T-helper 1 cell (primary cell): ENCODE measurements at places on chromosomes 4 and X.
A peak's percentile ranks its signal among the peaks of the same experiment; 100 is the strongest.

DNA sequence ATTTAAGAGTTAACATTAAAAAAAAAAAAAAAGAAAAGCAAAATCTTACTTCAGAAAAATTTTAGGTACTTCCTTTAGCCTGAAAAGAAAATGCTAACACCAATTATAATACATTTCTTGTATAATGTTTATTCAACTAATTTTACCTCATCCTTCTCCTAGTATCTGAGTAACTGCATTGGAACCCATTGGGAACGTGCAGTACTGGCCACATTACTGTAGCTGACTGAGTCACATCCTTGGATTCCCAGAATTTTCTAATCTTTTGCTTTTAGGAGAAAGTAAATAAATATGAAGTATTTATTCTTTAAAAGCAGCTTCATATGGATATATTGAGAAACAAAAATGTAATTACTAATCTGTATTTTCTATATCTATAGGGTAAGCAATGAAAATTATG is 82.6 kb upstream of the SLITRK2 start:
- no peak for DNase-seq

DNA sequence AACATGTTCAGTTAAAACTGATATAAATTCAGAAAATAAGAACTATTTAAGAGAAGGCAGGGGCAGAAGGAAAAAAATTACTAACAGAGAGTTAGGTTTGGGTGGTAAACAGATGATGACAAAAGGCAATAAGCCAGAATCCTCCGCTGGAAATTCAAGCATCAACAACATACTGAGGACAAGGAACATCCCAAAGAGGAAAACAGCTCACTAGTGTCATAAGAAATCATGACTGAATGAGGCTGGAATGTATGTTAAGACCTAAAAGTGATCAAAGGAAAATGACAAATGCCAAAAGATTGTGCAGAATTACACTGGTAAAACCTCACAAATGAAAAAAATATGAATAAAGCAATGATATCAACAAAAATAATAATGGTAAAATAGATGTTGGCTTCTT is 88.4 kb downstream of the WDFY3 start:
- DNase-seq, result no peak

- no peak for DNase-seq
Measured at GRCh38 chr4:37889849-37890800, 759 bp upstream of the TBC1D1 start.

DNA sequence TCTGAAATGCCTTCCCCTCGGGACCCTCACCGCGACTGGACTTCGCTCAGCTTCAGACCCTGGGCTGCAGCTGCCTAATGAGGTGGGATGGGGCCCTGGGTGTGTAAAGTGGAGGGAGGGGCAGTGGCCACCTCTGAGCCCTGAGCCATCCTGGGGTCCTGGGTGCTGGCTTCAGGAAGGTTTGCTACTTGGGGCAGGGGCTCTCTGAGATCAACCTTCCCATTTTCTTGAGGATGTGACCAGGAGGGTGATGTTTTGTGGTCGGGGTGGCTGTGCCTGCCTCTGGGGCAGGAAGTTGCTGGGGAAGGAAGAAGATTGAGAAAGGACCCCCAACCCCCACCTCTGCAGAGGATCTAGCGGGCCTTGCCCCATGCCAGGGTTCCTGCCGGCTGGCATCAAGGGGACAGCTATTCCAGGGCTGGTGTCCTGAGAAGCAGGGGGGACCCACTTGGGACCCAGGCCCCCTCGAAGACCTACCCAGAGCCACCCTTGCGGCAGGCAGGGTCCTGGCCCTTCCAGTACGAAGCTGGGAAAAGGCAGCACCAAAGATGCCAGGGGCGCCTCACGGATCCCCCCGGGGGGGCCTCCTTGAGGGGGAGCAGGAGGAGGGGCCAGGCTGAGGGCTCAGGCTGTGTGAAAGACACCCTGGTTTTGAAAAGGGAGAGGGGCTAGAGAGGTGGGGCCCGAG is 6.5 kb downstream of the SH3BP2 start:
- DNase-seq, result no peak

- DNase-seq, result no peak
Measured at GRCh38 chr4:66539745-66540144, 869.5 kb upstream of the EPHA5 start.

- DNase-seq, result no peak
Measured at GRCh38 chr4:102541697-102542096, 40.5 kb downstream of the NFKB1 start.

GRCh38 chr4:101667348-101667747 is 123.2 kb upstream of the BANK1 start:
- no peak for DNase-seq

- peak; percentile 20 for DNase-seq
Measured at GRCh38 chrX:74924449-74925224, 615 bp downstream of the NEXMIF start.

DNA sequence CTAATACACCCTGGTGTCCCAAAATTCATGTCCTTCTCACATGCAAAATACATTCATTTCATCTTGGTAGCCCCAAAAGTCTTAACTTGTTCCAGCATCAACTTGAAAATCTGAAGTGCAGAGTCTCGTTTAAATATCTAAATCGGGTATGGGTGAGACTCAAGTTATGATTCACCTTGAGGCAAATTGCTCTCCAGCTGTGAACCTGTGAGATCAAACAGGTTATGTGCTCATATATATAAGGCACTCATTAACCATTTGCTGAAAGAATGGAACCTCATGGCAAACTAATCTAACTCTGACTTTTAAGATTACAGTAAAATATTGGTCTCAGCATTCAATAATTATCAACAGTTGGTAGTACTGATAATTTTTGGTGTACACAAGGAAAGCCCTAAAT is 55.5 kb downstream of the PDLIM5 start:
- DNase-seq, result no peak

DNA sequence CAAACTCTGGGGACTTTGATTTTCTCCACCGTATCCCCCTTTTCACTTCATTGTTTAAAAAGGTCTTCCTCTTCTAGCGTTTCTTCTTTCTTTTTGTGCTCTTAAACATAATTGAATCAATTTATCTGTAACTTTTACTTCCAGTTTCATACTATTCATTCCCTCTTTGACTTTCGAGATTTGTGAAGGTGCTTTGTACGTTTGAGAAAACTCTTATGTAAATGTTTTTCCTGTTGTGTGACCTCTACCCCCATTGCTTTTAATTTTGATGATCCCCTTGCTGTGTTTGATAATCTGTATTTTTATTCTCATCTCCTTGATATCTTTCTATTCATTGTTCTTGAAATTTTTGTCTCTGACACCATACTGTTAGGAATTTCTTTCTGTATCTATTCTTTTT is 4.8 kb downstream of the USP38 start:
- DNase-seq, result no peak

- DNase-seq, result no peak
Measured at GRCh38 chr4:40579983-40580382, 49.7 kb downstream of the RBM47 start.

- no peak for DNase-seq
Measured at GRCh38 chrX:119402588-119402987, 3.5 kb downstream of the SLC25A43 start.

- DNase-seq, result no peak
Measured at GRCh38 chr4:151439320-151439719, 30.3 kb downstream of the FHIP1A start.

GRCh38 chr4:128275346-128275745 is 12.3 kb downstream of the PGRMC2 start:
- DNase-seq, result no peak

- no peak for DNase-seq
Measured at GRCh38 chr4:147714575-147715401, 17.1 kb upstream of the ARHGAP10 start.

DNA sequence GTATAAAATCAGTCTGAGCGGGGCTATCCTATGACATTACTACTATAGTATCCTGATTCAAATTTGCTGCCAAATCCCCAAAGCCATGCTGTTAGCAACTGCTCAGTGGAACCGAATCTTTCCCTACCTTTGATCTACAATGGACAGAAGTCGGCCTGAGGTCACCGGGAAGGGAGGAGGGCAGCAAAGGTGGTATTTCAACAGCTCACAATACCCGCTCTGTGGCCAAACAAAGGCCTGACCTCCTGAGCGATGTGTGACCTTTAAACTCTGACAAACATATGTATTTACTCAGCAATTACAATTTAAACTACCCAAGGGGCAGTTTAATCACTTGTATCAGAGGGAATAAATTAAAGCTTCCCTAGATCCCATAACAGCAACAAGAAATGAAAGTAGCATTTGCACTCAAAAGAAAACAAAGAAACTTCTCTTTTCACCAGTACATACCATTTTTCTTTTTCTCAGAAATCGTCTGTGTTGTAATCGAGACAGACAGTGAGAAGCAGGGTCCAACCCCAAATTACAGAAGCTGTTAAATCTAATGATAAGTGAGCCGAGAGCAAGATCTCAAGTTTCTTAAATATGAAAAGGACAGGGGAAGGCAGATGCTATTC is 11.6 kb upstream of the TMEM128 start:
- no peak for DNase-seq

DNA sequence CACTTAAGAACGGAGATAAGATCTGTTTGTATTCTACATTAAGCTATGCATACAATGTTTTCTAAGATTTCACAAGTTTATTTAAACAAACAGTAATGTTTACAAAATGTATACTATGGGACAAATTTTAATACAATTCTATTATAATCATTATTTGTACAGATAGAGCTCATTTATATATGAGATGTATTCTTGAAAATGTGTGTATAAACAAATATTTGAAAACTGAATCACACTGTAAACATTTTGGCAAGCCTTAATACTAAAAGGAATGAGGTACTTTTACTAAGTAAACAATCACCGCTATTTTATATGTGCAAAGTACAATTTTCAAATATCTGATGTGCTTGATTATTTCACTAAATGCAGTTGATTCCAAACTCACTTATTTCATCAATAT is 119.2 kb upstream of the MAB21L2 start:
- no peak for DNase-seq

DNA sequence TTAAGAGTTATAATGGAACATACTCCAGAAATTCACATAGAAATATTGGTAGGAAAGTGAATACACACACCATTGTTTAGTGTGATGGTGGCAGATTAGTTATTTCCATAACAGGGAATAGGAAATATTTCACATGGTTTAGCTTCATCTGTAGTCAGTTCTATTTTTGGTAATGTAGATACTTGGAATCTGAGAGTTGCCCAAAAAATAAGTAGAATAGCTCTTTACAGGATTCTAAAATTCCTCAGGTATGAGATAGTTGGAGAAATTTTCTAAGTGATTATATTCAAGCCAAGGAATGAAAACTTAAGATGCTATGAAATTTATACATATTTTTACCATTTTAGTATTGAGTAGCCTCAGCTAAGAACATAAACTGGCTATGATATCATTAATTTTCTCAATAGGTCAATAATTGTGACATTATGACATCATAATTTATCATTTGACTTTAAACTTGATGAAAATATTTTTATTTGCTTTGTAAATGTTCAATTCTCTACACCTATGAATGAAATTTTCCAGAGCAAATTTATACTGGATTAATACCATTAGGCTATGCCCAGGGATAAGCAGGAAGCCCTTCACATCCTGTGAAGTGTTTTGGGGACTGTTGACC is 35.8 kb downstream of the CPEB2 start:
- DNase-seq, result no peak

DNA sequence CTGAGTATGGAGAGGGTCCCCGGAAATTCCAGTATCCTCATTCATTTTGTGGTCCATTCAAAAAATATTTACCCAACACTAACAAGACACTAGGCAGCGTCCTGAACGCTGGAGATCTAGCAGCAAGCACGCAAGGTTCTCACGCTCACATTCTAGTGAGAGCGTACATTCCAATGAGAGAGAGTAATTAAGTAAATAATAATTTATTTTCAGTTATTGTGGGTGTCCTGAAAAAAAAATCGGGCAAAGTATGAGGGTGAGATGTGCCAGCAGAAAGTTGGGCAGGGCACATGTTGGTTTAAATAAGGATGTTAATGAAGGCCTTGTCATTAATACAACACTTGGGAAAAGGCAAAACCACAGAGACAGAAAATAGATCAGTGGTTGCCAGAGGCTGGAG is 4.0 kb upstream of the TMEM156 start:
- DNase-seq, result no peak

DNA sequence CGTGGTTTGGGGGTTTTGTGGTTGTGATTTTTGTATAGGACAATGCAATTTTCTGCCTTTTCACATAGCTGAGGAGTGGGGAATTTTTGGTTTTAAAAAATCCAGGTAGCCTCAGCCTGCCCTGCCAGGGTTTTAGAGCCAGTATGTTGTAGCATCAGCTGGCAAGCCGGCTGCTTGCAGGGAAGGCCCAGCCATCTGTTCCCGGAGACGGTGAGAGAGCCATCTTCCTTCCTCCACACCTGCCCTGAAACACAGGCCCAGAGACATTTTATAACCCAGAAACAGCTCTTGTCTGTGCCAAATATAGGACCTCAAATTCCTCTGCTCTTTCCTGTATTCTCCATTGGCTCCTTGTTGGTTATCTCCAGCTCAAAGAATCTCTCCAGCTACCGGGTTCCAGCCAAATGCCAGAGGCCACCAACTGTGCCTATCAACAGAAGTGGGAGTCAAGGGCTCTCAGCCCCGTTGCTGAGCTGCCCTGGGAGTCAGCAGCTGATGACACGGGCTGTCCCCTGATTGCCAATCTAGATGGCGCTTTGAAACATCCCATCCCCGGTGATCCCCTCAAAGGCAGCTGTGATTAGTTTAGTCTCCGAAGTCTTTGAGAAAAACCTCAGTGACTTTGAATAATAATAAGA is 595.2 kb downstream of the MID1IP1 start:
- DNase-seq, result no peak

DNA sequence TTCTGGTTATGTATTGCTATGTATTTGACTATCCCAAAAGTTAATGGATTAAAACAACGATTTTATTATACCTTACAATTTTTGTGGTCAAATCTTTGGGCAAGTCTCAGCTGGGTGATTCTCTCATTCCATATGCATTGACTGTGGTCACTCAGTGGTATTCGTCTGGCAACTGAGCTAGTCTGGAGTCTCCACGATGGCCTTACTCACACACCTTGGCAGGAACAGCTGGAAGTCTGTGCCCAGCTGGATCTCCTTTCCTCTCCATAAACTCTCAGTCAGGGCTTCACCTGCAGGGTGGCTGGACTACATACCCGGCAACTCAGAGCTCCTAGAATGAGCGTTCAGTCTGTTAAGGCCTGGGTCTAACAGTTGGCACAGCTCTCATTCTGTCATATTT is 141.1 kb upstream of the WDFY3 start:
- no peak for DNase-seq

- no peak for DNase-seq
Measured at GRCh38 chr4:122603156-122603574, 17.7 kb downstream of the IL21 start.

GRCh38 chrX:43166874-43167273 is 388.9 kb upstream of the PPP1R2C start:
- no peak for DNase-seq

DNA sequence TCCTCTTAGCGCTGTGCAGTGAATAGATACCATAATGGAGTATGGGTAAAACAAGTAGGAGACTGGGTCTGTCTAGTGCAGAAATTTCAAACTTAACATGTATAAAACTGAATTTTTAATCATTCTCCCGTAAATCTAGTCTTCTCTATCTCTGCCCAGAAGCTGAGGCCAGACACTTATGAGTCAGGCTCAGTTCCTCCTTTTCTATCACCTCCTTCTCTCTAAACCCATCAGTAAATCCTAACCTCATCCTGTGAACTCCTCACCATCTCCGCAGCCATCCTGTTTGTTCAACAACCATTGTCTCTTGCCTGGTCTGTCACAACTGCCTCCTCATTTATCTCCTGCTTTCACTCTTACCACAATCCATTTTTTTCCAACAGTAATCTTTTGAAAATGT is 19.8 kb upstream of the SGMS2 start:
- DNase-seq, result no peak
